Activated CD8-positive, alpha-beta memory T cell treated with anti-CD3 and anti-CD28 coated beads for 1 hour (primary cell): ENCODE measurements at places on chromosomes 1 and 21.

GRCh38 chr1:85330214-85330631 lies 53.8 kb upstream of the BCL10 start:
- no peak for DNase-seq

- DNase-seq: no peak
Observed at GRCh38 chr1:177928952-177929351, 40.9 kb downstream of the SEC16B start.

- no peak for DNase-seq
Observed at GRCh38 chr1:87134625-87135328, 193.9 kb upstream of the LMO4 start.

- DNase-seq: no peak
Observed at GRCh38 chr1:173453982-173454381, 23.2 kb upstream of the PRDX6 start.

DNA sequence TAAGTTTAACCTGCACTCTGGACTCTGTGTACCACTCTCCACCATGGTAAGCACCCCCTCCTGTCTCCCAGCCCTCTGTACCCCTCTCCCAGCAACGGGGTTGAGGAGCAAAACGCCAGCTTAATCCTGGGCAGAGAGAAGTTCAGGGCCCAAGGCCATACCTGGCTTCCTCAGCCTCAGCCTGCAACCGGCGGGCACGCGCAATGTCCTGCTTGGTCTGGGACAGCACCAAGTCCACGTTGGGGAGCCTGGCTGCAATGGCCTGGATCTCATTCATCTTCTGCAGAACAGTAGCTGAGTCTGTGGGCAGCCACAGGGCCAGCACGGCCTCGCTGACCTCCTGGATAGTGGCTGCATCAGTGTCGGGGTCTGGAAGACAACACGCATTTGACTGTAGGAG lies 33.9 kb downstream of the LAMB3 start:
- no peak for DNase-seq
